Fibroblast of villous mesenchyme (primary cell): ENCODE measurements at places on chromosomes 5 and 9.

DNA sequence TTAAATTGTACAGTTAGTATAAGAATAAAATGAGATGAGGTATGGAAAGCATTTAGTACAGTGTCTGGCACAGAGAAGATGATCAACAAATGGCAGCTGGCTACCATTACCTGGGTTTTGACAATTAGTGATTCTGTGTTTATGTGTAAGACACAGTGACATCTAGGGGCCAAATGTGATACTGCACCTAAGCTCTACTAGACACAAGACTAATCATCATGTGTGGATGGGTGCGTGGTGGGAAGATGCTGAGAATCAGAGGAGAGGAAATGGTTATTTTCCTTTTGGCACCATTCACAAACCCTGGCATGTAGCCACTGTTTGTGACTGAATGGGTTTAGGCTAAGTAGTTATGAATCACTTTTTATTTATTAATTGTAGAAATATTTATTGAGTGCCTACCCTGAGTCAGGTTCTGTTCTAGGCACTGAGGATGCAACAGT, 109.8 kb upstream of the TBC1D2 start:
- DNase-seq = no peak

DNA sequence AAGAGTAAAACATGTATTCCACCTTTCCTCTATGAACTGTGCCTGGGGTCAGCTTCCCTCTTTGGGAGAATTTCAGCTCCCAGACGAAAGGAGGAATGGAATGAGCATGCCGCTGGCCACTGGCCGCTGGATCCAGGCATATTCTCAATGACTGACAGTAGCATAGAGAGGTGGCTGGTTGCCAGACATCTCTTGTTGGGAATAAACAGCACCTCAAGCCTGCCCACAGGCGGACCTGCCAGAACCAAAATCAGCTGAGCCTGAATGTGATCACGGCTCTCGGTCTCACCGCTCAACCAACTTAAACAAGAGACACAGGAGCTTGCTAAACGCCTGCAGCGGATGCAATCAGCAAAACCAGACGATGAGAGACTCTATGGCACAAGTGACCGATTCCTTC, 20.6 kb downstream of the TBC1D9B start:
- DNase-seq = no peak

DNA sequence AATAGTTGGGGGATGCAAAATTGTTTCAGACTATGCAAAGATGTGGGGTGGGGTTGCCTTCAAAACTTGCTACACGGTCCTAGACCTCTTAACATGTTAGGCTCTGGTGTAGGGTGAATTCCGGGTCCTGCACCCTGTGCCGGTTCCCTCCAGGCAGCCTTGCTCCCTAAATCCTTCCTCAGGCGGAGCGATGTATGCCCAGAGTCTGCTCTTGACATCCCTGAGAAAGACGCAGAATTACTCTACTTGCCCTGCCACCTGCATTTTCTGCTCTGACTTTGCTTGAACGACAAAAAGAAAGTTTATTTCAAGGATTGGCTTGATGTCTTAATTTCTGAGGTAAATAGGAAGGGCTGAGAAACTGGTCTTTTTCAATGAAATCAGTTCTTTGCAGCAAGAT, 691 bp downstream of the THBS4 start:
- DNase-seq = no peak

- no peak for DNase-seq
These were observed 20.0 kb upstream of the SHISAL2B start for GRCh38 chr5:64670277-64670676.

- peak; percentile 5 for DNase-seq
These were observed 123.4 kb upstream of the STC2 start for GRCh38 chr5:173451651-173452050.

GRCh38 chr5:2005101-2006041, 122.6 kb upstream of the IRX4 start:
- DNase-seq = no peak

DNA sequence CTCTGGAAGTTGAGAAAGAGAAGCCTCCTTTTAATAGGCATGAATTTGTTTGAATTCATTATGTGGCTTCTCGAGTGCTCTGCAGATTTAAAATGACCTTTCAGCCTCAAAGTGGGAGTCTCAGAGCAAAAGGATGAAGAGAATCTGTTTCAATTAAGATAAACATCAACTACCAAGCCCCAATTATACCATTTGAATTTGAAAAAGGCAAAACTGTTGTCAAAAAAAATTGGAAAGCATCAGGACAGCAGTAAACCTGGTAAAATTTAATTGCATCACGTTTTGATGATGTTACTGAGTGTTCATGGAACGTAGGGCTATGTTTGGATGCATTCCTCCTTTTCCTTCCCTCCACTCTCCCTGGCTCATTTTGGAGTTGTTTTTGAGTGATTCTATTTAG, 637.2 kb downstream of the PDE4D start:
- peak; percentile 18 for DNase-seq

GRCh38 chr9:104914466-104914865, 13.5 kb downstream of the ABCA1 start:
- no peak for DNase-seq

GRCh38 chr9:35355939-35356338, 134.0 kb upstream of the RUSC2 start:
- DNase-seq = no peak

- DNase-seq = no peak
These were observed 418.2 kb downstream of the CDK5RAP2 start for GRCh38 chr9:120161776-120162175.

DNA sequence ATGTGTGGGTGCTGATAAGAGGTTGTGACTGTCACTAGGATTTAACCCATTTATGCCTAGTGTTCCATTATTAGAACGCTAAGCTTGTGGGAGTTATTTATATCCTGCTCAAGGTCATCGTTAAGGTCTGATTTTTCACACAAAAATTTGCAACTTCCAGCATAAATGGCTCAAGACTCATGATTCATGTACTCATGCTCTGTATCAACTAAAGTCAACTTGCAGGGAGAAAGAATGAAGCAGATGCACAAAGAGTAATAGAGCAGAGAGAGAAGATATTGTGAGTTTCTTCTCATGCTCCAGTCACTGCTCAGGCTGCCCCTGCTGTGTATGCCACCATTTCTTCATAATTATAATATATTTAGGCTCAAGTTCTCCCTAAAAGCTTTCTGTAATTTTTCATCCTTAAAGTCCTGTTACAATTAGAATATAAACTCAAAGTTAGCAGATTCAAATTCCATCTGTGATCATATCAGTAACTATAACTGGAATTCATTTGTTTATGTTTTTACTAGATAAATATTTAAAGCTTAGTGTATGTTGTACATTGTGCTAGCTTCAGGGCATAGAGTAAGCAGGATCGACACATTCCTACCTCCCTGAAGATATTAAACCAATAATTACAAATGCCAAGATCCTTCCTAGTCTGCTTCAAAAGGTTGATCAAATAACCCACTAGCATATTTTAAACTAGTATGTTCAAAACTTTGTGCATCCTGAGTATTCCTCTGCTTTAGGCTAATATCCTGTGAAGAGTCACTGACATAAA, 136.7 kb downstream of the NUDT12 start:
- peak; percentile 53 for DNase-seq

GRCh38 chr5:159263569-159263905, 447 bp downstream of the UBLCP1 start:
- DNase-seq = no peak

- no peak for DNase-seq
These were observed 84.4 kb upstream of the STARD4 start for GRCh38 chr5:111596705-111597104.

- peak; percentile 67 for DNase-seq
These were observed 96.4 kb upstream of the TAF11L2 start for GRCh38 chr5:17401470-17402288.

DNA sequence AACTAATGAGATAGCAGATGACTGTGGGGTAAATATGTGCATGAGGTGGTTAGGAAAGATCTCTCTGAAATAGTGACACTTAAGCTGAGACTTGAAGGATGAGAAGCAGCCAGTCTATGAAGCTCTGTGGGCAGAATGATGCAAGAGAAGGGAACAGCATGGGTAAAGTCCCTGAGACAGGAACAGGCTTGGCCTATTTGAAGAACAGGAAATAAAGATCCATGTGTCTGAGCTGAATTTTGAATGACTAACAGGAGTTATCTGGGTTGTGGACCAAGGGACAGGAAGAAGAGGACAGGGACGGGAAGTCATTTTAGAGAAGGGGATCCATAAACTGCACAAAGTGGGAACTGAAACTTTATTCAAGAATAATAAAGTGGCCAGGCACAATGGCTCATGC, 25.6 kb upstream of the HMGCS1 start:
- no peak for DNase-seq

GRCh38 chr9:116298878-116299391, 145.3 kb downstream of the PAPPA start:
- DNase-seq = no peak

DNA sequence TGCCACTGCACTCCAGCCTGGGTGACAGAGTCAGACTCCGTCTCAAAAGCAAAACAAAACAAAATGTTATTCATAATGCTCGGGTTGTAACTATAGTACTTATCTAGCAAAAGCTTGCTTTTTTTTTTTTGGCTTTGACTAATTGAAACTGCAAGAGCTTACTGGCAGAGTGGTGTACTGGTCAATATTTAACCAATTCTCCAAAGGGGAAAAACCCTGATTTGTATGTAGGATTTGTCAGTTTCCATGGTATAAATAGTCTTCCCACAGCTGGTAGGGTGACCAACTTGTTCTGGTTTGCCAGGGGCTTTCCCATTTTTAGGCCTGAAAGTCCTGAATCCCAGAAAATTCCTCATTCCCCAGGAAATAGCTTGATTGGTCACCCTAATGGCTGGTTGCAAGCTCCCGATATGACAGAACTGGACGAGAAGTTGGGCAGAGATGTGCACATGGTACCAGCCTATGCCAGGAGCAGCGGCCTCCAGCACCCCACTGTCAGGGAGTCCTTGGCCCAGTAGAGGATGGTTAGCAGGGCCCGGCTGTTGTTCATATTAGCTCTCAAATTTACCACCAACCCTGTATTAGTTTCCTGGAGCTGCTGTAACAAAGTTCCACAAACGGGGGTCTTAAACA, 58.0 kb downstream of the FXN start:
- DNase-seq = no peak

DNA sequence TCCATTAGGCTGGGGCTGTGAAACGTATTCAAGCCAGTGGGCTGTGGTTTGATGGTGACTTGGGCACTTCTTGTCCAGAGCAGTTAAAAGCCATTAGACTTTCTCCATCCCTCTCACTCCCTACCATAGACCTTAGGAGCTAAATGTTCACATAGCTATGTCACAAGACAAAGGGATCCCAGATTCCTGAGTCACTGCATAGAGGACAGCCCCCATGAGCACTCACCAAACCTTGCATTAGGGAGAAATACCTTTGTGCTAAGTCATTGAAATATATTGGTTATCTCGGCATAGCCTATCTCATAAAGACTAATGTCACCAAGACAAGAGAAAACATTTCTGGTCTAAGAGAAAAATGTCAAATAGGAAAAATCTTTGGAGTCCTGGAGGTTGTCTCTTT, 104.3 kb downstream of the TRPM6 start:
- no peak for DNase-seq

GRCh38 chr5:33166522-33166921, 274.2 kb upstream of the TARS1 start:
- no peak for DNase-seq

GRCh38 chr5:178606269-178606668, 16.1 kb upstream of the COL23A1 start:
- DNase-seq = no peak

DNA sequence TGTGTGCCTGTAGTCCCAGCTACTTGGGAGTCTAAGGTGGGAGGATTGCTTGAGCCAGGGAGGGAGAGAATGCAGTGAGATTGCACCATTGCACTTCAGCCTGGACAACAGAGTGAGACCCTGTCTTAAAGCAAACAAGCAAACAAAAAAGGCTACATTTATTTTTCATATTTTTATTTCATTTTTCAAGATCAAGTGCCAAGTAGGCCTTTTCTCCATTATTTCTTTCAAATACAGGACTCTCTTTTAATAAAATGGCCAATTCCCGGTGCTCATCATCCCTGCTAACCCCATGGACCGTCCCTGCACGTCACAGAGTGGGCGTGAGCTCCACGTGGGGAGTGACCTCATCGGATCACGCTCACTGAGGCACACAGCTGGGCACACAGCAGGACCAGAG, 9.3 kb upstream of the GBGT1 start:
- no peak for DNase-seq

- DNase-seq = no peak
These were observed 569 bp downstream of the CAMK4 start for GRCh38 chr5:111224561-111225345.

GRCh38 chr5:130050585-130050984, 146.3 kb downstream of the CHSY3 start:
- DNase-seq = no peak

GRCh38 chr5:170771496-170771895, 12.0 kb upstream of the GABRP start:
- no peak for DNase-seq

DNA sequence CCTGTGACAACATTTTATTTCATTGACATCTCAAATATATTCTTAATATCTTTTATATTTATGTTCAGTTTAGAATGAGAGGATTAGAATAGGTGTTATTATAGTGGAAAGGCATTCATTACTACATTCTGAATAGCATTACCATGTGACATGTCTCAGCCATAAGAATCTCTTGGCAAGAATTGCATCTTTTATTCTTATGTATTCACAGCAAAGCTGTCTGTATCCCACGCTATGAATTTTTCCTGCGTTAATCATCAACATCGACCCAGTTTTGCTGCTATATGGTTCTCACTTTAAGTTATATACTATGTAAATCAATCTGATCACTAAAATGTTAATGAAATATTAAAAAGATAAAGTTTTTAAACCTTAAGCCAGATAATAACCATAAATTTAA, 248.6 kb downstream of the TMEM232 start:
- no peak for DNase-seq

DNA sequence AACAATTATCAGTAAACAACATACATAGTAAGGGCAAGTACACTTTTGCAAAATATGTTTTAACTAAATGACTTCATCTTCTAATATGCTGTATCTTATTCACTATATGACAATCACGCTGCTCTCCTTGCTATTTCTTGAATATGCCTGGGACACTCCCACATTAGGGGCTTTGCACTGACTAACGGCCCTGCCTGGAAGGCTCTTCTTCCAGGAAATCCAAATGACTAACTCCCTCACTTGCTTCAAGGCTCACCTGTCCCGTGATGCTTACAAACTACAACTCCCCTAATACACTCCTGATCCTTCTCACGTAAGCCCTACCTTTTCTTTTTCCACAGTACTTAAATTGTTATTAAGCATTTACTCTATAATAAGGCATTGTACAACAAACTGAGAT, 10.6 kb downstream of the ERP44 start:
- no peak for DNase-seq

- no peak for DNase-seq
These were observed 91.0 kb upstream of the FAM169A start for GRCh38 chr5:74957029-74957784.

DNA sequence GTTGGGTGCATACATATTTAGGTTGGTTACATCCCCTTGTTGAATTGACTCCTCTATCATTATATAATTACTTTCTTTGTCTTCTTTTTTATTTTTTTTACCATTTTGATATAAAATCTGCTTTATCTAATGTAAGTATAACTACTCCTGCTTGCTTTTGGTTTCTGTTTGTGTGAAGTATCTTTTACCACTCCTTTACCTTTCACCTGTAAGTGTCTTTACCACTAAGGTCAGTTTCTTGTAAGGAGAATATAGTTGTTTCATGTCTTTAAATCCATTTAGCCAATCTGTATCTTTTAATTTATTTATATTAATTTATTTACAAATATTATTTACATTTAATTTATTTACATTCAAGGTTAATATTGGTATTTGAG, 33.0 kb downstream of the INSL4 start:
- no peak for DNase-seq

- DNase-seq = peak; percentile 28
These were observed 282.1 kb downstream of the CRB2 start for GRCh38 chr9:123637945-123638634.

GRCh38 chr5:154702477-154702876, 52.7 kb upstream of the LARP1 start:
- no peak for DNase-seq
